Nephron progenitor cell (in vitro differentiated cells): ENCODE measurements at places on chromosomes 12 and 14.

- no peaks in the 10 kb centered on the region for H3K27me3 ChIP-seq
- no peak for DNase-seq
These were observed 9.8 kb downstream of the CHPT1 start for GRCh38 chr12:101707131-101707782.

DNA sequence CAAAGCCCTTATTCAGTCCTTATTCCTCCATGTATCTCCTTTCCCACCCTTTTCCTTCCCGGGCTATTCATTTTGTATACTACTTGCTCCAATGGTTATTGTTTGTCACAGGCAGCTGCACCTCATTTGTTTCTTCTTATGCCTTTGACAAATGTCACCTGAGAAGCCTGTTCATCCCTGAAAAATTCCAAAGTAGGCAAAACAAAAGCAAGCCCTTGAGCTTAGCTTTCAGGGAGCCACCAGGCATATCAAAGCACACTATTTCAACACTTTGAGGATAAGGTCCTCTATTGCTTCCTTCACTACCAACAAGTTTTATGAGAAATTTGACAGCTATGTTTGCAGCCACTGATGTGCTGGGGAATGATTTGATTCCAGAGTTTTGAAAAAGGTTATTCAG, 738.7 kb upstream of the LMO3 start:
- DNase-seq, result no peak
- peaks cover 6% of the 10 kb centered on the region for H3K4me1 ChIP-seq
- H3K36me3 ChIP-seq, result no peaks in the 10 kb centered on the region
- no peak overlapping the region for H3K4me3 ChIP-seq

- H3K36me3 ChIP-seq, result peaks cover 32% of the 10 kb centered on the region
- no peak overlapping the region for H3K27ac ChIP-seq
- H3K4me3 ChIP-seq, result no peak overlapping the region
- H3K27me3 ChIP-seq, result no peaks in the 10 kb centered on the region
- peaks cover 35% of the 10 kb centered on the region for H3K4me1 ChIP-seq
These were observed 129.2 kb downstream of the DIP2B start for GRCh38 chr12:50633955-50634354.

- H3K27me3 ChIP-seq, result no peaks in the 10 kb centered on the region
- no peak overlapping the region for H3K4me3 ChIP-seq
- no peaks in the 10 kb centered on the region for H3K4me1 ChIP-seq
- no peaks in the 10 kb centered on the region for H3K36me3 ChIP-seq
- no peak for DNase-seq
These were observed 469.0 kb upstream of the FOXG1 start for GRCh38 chr14:28297559-28297958.

DNA sequence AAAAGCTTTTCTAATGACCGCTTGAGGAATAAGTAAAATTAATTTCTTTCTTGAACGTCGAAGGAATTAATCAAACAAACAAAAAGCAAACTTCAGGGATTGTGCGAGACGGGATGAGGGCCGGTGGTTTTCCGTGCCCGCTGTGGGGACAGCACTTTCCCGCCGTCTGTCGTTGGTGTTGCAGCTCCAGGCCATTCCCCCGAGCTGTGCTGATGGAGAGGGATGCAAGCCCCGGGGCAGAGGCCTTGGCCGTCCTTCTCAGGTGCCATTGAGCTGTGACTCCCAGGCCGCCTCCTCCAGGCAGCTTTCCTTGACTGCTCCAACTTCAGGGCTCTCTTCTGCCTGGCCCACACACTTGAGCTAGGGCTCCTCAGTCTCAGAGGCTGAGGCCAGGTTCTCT, 109.0 kb upstream of the C14orf180 start:
- no peak overlapping the region for H3K4me3 ChIP-seq
- no peak for DNase-seq
- no peaks in the 10 kb centered on the region for H3K36me3 ChIP-seq
- H3K4me1 ChIP-seq, result peaks cover 10% of the 10 kb centered on the region

- peak; percentile 57 for DNase-seq
- peaks cover 5% of the 10 kb centered on the region for H3K36me3 ChIP-seq
- no peak overlapping the region for H3K4me3 ChIP-seq
These were observed 58.1 kb upstream of the RMST start for GRCh38 chr12:97404543-97404942.
